AG08396 (cell line): ENCODE measurements at places on chromosomes 16 and 17.
A peak's percentile ranks its signal among the peaks of the same experiment; 100 is the strongest.

DNA sequence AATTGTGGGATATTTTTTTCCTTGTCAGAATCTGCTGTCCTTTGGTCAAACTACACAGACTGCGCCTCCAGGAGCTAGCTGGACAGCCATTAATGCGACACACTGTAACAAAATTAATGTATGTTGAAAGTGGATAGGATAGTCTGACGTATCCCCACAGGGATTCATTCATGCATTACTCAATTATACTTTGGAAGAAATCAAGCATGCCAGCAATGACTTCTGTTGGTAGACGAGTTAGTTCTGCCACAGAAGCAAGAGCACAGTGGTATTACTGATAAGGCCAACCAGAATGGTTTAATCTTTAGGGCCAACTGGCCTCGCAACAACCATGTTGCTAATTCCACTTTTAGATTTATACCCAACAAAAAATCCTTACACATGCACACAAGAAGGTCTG is 106.4 kb upstream of the TOB1 start:
- DNase-seq, result no peak

GRCh38 chr16:27245276-27246172 is 23.0 kb downstream of the NSMCE1 start:
- DNase-seq, result peak; percentile 48

DNA sequence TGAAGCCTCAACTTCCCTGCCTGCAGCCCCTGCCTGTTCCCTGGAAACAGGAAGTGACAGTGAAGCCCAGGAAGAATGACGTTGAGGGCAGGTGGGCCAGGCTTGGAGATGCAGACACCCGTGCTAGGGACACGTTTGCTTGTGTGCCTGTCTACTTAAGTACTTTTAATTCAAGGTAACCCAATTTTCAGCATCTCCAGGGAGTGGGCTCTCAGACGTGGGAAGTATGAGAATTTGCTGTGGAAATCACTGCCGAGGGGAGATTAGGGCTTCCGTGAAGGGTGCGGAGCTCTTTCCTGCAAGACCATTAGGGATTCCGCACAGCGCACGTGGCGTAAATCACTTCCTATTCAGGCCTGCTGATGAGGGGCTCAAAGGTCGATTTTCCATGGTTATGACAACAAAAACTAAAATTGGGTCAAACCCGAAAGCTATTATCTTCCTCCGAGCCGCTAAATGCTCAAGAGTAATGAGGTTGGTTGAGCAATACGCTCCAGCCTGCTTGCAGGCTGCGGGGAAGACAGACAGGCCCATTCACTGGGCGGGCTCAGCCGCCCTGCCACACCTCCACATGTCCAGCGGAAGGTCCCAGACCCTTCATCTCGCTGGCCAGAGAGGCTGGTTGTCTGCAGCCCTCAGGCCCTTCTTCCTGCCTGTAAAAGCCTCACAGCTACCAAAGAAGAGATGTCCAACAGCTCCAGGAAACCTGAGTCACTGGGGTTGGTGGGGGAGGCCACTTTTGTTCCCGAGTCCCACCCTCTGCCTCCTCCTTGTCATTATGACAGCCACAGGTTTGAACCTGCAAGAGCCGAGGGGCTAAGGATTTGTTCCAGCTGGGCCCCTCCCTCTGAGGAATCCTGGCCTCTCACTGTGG is 109.9 kb downstream of the RBFOX3 start:
- DNase-seq, result no peak

- DNase-seq, result peak; percentile 72
Measured at GRCh38 chr17:45740553-45741330, 43.4 kb upstream of the CRHR1 start.

DNA sequence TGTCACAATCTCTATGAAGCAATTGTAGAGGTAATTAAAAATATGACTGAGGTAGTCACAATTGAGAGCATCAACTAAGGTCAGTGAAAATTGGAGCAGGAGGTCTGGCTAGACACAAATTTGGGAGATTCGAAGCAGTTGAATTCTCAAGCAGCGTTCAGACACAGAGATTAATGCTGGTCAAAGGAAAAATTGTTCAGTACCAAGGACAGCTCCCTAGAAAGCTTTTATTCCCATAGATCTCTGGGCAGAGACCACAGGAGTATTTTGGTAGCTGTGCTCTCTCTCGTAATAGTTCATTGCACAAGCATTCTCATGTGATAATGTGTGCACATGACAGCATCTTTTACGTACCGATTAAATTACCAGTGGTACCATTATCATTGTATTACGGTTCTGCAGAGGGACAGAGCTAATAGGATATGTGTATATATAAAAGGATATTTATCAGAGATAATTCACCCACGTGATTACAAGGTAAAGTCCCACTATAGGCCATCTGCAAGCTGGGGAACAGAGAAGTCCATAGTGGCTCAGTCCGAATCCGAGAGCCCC is 387.5 kb upstream of the HSBP1 start:
- DNase-seq, result no peak

GRCh38 chr17:13046361-13046760 is 28.5 kb upstream of the ELAC2 start:
- DNase-seq, result no peak

DNA sequence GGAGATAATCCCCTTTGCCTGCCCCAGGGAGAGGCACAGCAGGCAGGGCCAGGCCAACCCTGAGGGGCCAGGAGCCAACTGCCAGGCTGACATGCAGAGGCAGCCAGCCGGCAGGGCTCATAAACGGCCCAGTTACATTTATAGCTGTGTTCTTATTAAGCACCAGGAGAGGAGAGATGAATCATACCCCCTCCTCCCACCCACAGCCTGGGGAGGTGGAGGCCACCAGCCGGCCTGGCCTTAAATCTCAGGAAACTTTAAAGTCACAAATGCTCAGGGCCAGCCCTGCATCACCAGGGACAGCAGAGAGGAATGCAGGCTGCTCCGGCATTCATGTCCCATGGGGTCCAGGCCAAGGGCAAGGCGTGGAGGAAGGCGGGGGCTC is 177.2 kb downstream of the TMEM132E start:
- no peak for DNase-seq

GRCh38 chr17:13492737-13493122 is 109.0 kb downstream of the HS3ST3A1 start:
- DNase-seq, result no peak

DNA sequence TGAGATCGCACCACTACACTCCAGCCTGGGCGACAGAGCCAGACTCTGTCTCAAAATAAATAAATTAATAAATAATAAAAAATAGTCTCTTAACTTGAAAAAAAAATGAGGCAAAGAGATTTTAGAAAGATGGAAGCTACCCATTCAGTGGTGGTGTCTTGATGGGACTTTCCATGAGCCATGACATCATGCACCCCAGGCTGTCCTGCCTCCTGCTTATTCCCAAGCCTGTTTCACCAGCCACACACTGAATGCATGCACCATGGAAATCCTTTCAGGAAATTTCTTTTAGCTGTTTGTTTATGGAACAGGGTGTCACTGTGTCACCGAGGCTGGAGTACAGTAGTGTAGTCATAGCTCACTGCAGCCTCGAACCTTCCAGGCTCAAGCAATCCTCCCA is 8.9 kb upstream of the DLX3 start:
- DNase-seq, result no peak
